ENCODE measurements at places on chromosomes 1 and 21.
A peak's percentile ranks its signal among the peaks of the same experiment; 100 is the strongest.

- no peak overlapping the region for H3K4me3 ChIP-seq
- no peak overlapping the region for H3K27ac ChIP-seq
- no peaks in the 10 kb centered on the region for H3K27me3 ChIP-seq
- H3K4me1 ChIP-seq: no peaks in the 10 kb centered on the region
- H3K36me3 ChIP-seq: no peaks in the 10 kb centered on the region
Measured at GRCh38 chr1:71676979-71677925, 596.4 kb upstream of the ZRANB2 start.

GRCh38 chr1:226787071-226787470 lies 48.0 kb upstream of the ITPKB start:
- no peak overlapping the region for H3K4me3 ChIP-seq
- no peaks in the 10 kb centered on the region for H3K27me3 ChIP-seq
- DNase-seq: no peak
- peaks cover 3% of the 10 kb centered on the region for H3K4me1 ChIP-seq
- H3K27ac ChIP-seq: no peak overlapping the region

GRCh38 chr1:226563666-226564065 lies 15.1 kb downstream of the STUM start:
- no peak for DNase-seq
- H3K36me3 ChIP-seq: no peaks in the 10 kb centered on the region
- H3K4me3 ChIP-seq: no peak overlapping the region
- H3K27ac ChIP-seq: no peak overlapping the region
- H3K4me1 ChIP-seq: no peaks in the 10 kb centered on the region
- H3K27me3 ChIP-seq: no peaks in the 10 kb centered on the region

GRCh38 chr21:45169682-45170081 lies 95.3 kb downstream of the ADARB1 start:
- no peak overlapping the region for H3K4me3 ChIP-seq
- H3K27me3 ChIP-seq: no peaks in the 10 kb centered on the region
- no peak overlapping the region for H3K27ac ChIP-seq
- H3K36me3 ChIP-seq: no peaks in the 10 kb centered on the region

DNA sequence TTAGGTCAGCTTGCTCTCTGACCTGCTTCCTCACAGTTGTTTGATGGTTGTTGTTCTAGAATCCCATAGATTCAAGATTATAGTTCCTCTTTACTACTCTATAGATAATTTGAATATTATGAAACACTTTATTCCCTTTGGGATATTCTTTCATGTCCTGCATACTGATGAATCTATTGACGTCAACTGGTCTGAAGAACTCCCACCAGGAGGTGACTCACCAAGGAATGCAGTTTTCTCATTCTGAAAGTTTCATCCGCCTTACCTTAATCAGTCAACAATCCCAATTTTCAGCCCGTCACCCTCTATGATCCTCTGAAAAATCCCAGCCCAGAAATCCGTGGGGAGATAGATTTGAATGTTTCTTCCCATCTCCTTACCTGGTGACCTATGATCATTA lies 834.1 kb upstream of the PRMT6 start:
- no peaks in the 10 kb centered on the region for H3K36me3 ChIP-seq
- H3K27me3 ChIP-seq: no peaks in the 10 kb centered on the region
- H3K4me3 ChIP-seq: no peak overlapping the region
- DNase-seq: peak; percentile 66

- no peaks in the 10 kb centered on the region for H3K4me1 ChIP-seq
- H3K27me3 ChIP-seq: no peaks in the 10 kb centered on the region
- H3K36me3 ChIP-seq: peaks cover 2% of the 10 kb centered on the region
Measured at GRCh38 chr1:180188091-180188506, 33.4 kb downstream of the QSOX1 start.

GRCh38 chr1:202619505-202619904 lies 90.7 kb downstream of the SYT2 start:
- no peaks in the 10 kb centered on the region for H3K27me3 ChIP-seq
- H3K27ac ChIP-seq: no peak overlapping the region
- no peak overlapping the region for H3K4me3 ChIP-seq
- H3K36me3 ChIP-seq: no peaks in the 10 kb centered on the region
- peaks cover 6% of the 10 kb centered on the region for H3K4me1 ChIP-seq
- DNase-seq: no peak

DNA sequence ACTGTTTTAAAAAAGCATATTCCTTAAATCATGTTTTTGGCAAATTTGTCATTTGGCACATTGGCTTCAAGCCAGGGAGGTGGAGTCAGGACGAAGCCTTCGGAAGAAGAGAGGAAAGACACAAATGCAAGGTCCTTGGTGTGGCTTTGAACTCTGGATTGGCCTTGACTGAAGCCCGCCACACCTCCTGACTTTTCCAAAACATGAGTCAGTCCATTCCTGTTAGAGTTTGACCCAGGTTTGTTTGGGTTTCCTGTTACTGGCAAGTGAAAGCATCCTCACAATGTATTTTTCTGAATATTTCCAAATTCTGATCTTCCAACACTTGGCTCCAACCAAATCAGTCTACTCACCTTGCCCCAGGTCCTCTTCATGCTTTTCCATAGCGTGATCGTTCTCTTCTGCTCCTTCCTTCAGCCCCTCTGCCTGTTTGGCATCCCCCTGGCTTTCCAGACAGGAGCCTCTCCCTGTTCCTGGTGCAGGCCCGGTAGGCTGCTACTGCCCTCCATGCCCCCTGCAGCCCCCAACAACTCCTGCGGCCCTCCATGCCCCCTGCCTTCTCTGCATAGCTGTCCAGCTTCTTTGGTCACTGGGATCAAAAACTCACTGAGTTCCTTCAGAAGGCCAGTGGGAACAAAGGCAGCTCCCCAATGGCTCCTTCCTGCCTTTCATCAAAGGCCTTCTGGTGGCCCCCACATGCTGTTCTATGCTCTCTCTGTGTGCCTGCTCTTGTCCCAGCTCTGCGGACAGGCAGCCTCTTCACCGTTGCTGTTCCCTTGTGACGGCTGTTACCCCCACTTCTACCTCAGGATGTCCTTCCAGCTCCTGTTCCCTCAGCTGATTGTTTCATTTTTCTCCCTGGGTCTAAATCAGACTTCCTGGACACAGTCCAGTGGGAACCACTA lies 30.4 kb upstream of the SLC30A1 start:
- peaks cover 2% of the 10 kb centered on the region for H3K4me1 ChIP-seq
- DNase-seq: no peak
- no peaks in the 10 kb centered on the region for H3K27me3 ChIP-seq
- no peak overlapping the region for H3K27ac ChIP-seq
- no peaks in the 10 kb centered on the region for H3K36me3 ChIP-seq

DNA sequence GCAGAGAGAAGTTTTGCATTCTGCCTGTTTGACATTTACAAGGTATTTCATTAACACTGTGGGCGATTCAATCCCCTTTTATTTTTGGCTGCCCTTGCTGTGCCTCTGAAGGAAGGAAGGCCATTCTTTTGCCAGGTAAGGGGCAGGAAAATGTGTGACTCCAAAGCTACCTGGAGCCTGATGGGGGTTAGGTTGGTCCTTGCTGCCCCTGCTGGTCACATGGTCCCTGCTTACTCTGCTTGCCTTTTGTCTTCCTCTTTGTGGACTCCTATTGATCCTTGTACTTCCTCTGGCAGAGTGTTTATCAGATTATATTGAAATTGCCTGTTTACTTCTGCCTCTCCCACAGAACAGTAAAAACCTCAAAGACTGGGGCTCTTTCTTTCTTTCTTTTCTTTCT lies 65.7 kb downstream of the ST6GALNAC3 start:
- H3K27me3 ChIP-seq: no peaks in the 10 kb centered on the region
- peak; percentile 56 for DNase-seq
- no peaks in the 10 kb centered on the region for H3K36me3 ChIP-seq
- H3K4me3 ChIP-seq: no peak overlapping the region
- peaks cover 3% of the 10 kb centered on the region for H3K4me1 ChIP-seq

GRCh38 chr1:164440232-164440631 lies 118.8 kb upstream of the PBX1 start:
- H3K4me1 ChIP-seq: no peaks in the 10 kb centered on the region
- H3K36me3 ChIP-seq: no peaks in the 10 kb centered on the region
- H3K27ac ChIP-seq: no peak overlapping the region
- no peak overlapping the region for H3K4me3 ChIP-seq
- DNase-seq: peak; percentile 72

DNA sequence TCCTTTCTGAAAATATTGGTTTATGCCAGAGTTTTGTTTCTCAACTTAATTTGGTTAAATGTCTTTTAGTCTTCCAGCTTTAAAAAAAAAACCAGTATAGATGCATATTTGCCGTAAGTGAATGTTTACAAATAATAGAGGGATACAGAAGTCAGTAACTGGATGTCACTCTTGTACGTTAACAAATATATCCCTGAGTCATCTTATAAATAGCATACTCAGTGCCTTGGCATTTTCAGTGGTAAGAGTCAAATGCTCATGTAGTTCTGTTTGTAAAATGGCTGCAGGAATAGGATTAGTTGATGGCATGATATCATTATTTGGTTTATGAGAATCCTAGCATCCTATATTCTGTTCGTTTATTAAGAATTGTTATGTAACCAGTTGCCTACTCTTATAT lies 55.4 kb downstream of the SPEN start:
- H3K4me1 ChIP-seq: peaks cover 3% of the 10 kb centered on the region
- H3K36me3 ChIP-seq: no peaks in the 10 kb centered on the region
- H3K4me3 ChIP-seq: no peak overlapping the region
- no peak overlapping the region for H3K27ac ChIP-seq

DNA sequence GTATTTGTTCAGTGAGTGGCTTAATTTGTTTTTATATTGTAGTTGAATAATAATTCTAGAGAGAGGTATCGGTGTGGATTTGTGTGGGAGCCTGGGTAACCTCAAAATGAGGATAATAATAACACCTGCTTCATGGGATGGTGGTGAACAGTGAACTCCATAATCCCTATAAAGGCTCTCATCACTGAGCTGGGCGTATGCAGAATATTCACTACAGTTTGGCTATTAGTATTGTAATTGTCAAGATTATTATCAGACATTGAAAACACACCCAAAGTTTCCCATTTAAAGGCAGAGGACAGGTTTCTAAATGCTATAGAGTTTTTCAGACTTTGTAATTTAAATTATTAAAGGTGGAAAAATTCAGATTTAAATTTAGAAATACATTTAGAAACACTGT lies 7.0 kb upstream of the LAMC2 start:
- no peak overlapping the region for H3K4me3 ChIP-seq
- H3K27ac ChIP-seq: no peak overlapping the region
- no peak for DNase-seq
- H3K27me3 ChIP-seq: no peaks in the 10 kb centered on the region
- H3K36me3 ChIP-seq: peaks cover 1% of the 10 kb centered on the region
- no peaks in the 10 kb centered on the region for H3K4me1 ChIP-seq

DNA sequence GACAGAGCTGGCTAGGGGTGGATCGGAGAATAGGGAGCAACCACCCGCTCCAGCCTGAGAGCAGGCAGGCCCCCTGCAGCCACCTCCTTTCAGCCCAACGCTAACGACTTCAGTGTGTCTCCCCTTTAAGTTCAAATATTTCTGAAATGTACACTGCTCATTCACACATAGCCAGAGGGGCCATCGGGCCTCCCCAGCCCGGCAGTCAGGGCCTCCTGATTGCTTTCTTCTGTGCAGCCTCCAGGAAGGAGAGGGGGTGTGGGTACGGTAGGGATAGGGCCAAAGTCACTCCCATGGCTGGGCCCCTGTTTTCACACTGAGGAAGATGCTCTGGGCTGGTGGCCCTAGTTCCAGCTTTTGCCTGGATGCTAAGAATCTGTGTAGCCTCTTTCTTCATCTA lies 64.8 kb downstream of the EPHB2 start:
- H3K4me1 ChIP-seq: no peaks in the 10 kb centered on the region
- H3K36me3 ChIP-seq: no peaks in the 10 kb centered on the region
- no peak overlapping the region for H3K4me3 ChIP-seq
- no peak overlapping the region for H3K27ac ChIP-seq
- DNase-seq: no peak

- H3K4me3 ChIP-seq: no peak overlapping the region
- H3K36me3 ChIP-seq: no peaks in the 10 kb centered on the region
- H3K27me3 ChIP-seq: no peaks in the 10 kb centered on the region
- no peak overlapping the region for H3K27ac ChIP-seq
- no peaks in the 10 kb centered on the region for H3K4me1 ChIP-seq
Measured at GRCh38 chr1:29708381-29708780, 472.1 kb downstream of the PTPRU start.

DNA sequence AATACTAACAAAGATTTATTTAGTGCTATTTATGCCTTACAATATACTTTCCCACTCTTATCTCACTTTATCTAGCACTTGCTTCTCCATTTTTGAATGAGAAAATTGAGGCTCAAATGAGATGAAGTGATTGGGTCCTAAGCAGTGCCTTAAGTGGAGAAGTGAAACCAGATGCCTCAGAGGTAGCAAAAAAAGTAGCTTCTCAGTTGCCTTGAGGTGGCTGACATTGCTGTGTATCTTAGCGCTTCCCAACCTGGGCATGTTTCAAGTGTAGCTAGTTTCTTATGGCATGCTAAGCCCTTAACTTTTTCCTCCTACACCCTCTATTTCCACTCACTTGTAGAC lies 390.4 kb downstream of the OMA1 start:
- H3K27me3 ChIP-seq: no peaks in the 10 kb centered on the region
- H3K36me3 ChIP-seq: no peaks in the 10 kb centered on the region
- peaks cover 2% of the 10 kb centered on the region for H3K4me1 ChIP-seq
- DNase-seq: no peak

GRCh38 chr1:224710196-224710595 lies 94.1 kb downstream of the CNIH3 start:
- H3K27ac ChIP-seq: no peak overlapping the region
- H3K4me3 ChIP-seq: no peak overlapping the region
- H3K27me3 ChIP-seq: no peaks in the 10 kb centered on the region
- H3K36me3 ChIP-seq: no peaks in the 10 kb centered on the region

DNA sequence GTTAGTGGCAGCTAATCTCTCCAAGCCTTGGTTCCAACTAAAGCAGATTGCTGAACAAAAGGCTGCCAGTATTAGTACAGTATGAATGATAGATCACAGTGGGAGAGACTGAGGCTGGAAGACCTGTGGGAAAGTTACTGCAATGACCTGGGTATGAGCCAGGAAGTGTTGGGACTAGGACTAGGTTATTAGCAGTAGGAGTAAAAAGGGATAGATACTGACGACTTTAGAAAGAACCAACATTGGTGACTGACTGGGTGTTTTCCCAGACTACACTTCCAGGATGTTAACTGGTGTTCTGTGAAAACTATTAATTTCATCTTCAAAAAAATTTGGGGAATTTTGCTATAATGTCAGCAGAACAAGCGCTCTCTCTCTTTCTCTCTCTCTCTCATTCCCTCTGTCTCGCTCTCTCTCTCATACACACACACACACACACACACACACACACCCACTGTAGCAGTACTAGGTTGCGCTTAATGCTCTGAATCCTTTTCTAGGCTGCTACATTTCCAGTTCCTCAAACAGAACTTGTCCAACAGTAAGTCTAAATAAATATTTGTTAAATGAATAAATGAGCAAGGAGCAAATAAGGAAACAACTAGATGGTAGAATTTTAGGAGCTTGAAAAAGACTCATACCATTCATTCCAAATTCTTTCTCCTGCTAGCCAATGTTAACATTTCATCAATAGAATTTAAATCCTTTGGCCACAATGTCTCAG lies 47.6 kb upstream of the RGS8 start:
- H3K36me3 ChIP-seq: no peaks in the 10 kb centered on the region
- DNase-seq: no peak
- H3K27me3 ChIP-seq: no peaks in the 10 kb centered on the region
- H3K27ac ChIP-seq: no peak overlapping the region
- peaks cover 5% of the 10 kb centered on the region for H3K4me1 ChIP-seq

- H3K4me1 ChIP-seq: peaks cover 8% of the 10 kb centered on the region
- no peak overlapping the region for H3K4me3 ChIP-seq
Measured at GRCh38 chr1:218499011-218499691, 154.0 kb downstream of the TGFB2 start.

GRCh38 chr21:30408782-30409494 lies 13.1 kb downstream of the KRTAP13-1 start:
- H3K4me1 ChIP-seq: no peaks in the 10 kb centered on the region
